Activated CD4-positive, alpha-beta T cell treated with anti-CD3 and anti-CD28 coated beads for 24 hours (primary cell): ENCODE measurements at places on chromosomes 2 and 18.

DNA sequence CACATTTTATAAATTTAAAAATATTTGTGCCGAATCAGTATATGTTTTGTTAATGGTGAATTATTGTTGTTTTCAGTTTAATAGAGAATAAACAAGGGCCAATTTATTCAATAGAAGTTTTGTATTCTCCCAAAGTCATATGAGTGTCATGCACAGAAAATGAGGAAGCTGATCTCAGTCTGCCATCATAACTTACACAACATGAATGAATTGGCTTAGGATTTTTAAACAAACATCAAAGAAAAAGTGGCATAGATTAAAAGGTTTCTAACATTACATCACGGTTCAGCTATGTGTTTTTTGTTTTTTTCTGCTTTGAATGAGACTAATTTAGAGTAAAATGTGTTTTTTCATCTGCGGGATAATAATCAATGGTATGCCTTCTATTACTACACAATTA is 123.4 kb upstream of the CTNNA2 start:
- DNase-seq = no peak

DNA sequence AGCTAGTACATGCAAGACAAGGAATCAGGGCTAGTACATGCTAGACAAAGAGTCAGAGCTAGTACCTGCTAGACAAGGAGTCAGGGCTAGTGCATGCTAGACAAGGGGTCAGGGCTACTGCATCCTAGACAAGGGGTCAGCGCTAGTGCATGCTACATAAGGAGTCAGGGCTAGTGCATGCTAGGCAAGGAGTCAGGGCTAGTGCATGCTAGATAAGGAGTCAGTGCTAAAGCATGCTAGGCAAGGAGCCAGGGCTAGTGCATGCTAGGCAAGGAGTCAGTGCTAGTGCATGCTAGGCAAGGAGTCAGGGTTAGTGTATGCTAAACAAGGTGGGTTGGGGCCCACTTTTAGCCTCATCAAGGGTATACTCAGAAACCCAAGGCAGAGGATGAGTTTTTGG is 90.1 kb upstream of the FAM136A start:
- DNase-seq = no peak

DNA sequence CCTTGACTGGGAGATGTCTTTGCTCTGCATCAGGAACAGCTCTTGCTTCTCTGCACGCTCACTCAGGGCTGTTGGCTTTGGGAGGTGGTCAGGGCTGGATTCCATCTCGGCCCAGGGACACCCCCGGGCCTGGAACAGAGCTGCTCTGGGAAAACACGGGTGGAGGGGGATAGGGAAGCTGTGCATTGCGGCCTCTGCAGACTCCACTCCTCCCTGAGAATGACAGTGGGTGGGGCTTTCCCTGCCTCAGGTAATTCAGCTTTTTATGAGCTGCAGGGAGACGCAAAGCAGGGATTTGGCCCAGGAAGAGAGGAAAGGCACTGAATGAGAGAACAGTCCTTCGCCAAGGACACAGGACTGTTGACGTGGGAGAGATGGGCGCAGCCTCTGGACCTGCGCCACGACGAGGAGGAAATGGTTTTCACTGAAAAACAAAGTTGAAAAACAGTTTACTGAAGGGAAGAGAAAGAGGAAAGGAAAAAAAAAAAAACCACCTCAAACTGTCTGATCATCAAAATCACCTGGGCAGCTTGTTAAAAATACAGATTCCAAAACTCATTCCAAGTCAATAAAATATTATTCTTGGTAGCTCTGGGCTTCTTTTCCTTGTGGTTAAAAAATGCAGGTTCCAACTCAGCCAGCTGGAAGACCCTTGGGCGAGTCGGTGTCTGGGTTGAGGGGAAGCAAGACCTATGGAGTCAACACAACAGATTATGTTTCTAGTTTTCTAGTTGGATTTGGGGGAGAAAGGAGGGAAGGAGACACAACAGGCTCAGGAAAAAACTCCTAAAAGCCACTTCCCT is 194.0 kb downstream of the ZFP36L2 start:
- DNase-seq = no peak

DNA sequence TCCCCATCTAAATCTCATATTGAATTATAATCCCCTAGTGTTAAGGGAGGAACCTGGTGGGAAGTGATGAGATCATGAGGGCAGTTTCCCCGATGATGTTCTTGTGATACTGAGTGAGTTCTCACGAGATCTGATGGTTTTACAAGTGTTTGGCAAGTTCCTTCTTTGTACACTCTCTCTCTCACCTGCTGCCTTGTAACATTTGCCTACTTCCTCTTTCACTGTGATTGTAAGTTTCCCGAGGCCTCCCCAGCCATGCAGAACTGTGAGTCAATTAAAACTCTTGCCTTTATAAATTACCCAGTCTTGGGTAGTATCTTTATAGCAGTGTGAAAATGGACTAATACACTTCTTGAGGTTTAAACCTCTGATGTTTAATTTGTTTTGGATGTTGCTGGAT is 177.5 kb downstream of the CD8B2 start:
- no peak for DNase-seq

DNA sequence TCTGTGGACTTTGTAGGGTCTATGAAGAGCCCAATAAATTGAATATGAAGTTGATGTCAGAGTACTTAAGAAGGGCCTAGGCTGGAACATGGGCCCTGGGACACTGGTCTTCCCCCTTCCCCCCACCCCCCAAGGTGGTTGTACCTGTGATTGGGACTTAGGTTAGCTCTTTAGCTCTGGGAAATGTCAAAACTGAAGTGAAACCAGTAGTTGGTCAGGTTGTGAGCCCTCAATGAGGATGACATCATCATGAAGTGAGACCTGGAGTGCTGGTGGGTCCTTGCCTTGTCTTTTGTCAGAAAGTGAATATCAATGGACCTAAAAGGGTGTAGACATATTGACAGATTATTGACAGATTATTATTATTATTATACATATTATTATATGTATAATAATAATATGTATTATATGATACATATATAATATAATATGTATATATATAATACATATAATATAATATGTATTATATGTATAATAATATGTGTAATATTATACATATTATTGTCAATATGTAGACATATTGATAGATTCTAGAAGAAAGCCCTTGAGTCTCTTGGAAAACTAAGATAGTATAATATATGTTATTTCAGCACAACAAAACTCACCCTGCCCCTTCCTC is 5.4 kb downstream of the MARS2 start:
- no peak for DNase-seq

DNA sequence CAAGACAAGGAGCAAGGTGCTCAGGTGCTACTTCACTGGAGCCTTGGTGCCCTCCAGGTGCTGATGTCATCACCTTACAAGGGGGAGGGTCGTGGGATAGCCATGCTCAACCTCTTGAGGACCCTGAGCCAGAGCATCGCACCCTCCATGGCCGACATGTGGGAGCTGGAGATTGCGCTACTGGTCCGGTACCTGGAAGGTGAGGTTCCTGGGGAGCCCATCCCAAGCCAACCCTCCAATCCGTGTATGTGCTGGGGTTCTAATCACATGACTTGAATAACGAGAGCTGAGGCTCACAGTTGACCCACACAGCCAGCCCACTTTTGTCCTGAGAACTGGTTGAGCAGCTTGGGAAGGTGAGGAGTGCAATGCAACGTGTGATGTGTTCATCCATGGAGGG is 25.9 kb downstream of the MROH2A start:
- DNase-seq = no peak

GRCh38 chr2:234189230-234189629 is 138.7 kb downstream of the SPP2 start:
- DNase-seq = no peak
